ENCODE measurements at places on chromosomes 2 and 18.

GRCh38 chr2:231050018-231050901, 6.4 kb upstream of the PSMD1 start:
- DNase-seq, result no peak

DNA sequence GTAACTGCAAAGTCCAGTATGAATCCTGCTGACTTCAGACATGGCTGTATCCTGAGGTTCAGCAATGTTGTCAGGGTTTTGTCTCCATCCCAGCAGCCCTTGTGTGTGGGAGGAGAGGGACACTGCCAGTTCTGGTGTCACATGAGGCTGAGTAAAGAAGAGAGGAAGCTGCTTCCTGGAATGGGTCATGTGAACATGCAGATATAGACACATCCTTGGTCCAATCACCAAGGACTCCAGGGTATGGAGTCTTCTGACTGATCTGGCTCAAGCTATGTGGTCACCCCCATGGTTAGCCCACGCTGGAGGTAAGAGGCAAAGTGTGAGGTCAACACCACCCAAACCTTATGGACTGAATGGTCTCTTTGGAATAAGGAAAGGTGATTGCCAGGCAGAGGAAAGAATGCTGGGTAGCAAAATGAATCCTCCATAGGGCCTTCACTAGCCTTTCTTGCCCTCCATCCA, 134.4 kb upstream of the SLC1A4 start:
- no peak for DNase-seq

DNA sequence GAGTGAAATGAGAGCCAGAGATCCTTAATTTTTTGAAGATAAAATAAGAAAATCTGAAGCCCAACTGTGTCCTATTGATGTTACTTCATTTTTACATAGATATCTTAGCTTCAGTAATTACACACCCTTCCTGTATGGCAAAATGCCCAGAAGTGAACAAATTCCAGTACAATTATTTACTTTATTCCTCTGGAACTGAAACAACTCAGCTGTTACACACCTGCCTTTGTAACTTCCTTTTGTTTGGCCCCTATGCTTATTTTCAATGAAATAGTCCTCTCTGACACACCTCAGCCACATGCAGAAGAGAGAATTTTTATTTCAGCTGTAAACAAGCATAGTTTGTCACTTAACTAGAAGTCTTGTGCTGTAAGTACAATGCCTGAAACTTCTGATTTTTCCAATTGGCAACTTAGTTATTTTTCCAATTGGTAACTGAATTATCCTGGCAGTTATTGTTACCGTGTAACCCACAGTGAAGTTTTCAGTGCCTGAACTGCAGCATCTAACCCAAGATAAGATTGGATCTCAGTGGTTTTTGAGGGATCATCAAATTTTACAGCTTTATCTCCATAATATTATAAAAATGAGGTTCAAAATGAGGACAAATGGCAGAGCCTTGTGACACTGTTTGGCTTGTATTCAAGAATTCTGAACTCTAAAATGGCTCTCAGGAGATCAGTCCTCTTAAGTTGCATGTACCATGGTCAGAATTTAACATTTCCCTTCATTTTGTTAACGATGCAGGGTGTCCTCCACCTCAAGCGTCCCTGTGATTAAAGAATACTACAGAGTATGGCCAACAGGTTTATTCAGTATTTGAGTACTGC, 82.6 kb downstream of the PKP4 start:
- DNase-seq, result no peak

GRCh38 chr2:236180831-236181453, 12.8 kb upstream of the GBX2 start:
- DNase-seq, result no peak

DNA sequence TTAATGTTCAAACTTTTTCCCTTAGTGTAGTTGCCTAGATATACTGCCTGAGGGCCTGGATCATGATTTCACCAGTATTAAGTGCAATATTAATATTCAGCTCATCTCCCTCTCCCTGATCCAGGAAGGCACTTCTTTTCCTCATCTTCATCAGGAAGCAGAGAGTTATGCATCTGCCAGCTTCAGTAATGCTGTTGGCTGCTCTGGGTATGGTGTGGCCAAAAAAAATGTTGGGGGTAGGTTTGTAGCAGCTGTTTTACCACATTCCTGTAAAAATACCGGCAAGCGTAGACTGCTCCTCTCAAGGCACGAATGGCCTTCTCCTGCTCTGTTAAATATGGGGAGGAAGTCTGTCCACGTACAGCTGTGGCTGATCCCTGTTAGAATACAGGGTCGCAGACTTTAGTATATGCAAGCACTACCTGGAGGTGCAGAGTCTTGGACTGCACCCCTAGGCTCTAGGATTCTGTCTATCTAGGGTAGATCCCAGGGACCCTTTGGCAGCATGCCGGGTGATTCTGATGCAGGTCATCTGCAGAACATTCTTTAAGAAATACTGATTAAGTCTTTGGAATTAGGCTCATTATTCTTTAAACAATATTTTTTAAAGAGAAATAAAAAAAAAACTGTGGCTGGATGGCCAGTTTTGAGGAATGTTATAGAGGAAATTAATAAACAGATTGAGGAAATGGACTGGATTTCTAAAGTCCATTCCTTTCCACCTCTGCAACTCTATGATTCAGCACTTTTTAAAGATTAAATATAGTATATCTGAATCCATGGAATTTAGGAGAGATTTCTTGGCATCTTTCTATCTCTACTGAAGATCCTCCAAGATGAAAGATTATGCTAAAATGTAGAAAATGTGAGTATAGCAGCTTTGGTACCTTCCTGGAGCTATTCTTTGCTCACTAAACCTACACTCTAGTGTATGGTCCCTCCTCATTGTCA, 21.0 kb upstream of the GLS start:
- DNase-seq, result no peak

- DNase-seq, result no peak
Measured at GRCh38 chr18:492451-492850, 8.1 kb downstream of the COLEC12 start.

DNA sequence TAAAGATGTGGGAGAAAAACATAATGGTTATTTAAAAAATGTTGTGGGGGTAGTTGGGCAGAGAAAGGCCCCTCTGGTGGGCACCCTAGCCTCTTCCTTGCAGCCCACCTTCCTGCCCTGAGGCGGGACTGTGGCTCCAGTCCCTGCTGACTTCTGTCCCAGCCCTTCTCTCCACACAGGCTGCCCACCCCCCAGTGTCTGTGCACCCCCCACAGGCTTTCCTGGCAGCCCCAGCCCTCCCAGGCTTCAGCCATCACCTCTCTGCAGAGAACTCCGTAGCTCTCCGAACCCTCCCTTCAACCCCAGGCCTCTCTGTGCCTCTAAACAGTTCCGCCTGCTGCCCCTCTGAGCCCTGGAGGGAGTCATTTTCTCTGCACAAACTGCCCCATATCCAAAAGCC, 75.4 kb downstream of the DYSF start:
- DNase-seq, result no peak

DNA sequence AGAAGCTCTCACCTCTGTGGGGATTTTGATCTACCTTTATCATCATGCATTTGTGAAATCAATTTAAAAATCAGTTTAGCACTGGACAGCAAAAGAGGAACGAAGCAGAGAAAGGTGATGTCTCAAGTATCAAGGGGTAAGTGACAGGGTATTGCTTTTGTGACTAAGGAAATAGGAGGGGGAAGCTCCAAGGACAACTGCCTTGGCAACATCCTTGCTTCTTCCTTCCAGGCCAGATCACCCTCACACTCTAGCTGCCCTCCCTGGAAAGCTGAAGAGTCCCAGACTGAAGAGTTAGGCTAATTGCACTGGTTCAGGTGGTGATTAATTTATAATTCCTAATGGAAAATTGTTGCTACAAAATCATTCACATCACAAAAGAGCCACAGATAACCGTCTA, 859.1 kb upstream of the ACVR2A start:
- DNase-seq, result no peak

DNA sequence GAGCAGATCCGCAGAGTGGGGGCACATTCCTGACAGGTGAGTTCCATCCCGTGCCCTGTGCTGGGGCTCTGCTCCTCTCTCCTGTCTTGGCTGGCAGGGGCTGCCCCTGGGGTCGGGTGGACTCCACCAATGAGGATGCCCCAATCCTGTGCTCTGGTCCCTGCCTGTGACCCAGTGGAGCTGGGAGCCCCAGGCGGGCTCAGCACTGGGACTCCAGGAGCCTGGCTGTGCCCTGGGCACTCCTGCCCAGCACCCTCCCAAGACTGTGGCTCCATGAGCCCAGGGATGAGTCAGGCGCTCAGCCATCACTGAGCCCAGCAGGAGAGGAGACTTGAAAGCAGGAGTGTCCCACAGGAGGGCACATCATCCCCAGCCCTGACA, 53.9 kb downstream of the MBP start:
- DNase-seq, result no peak

DNA sequence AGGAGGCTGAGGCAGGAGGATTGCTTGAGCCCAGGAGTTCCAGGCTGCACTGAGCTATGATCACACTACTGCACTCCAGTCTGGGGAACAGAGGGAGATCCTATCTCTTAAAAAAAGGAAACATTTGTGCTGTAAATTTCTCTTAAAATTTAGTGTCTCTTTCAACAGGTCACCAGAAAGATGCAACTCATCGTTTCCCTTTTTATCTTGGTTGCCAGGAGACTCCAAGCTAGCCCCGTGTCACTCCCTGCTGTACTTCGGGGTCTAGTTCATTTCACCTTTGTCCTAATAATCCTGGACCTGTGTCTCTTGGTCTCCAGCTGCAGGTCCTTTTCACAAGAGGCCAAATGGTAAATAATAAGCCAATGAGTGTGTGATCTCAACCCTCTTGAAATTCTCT, 7.1 kb downstream of the HS1BP3 start:
- DNase-seq, result no peak

DNA sequence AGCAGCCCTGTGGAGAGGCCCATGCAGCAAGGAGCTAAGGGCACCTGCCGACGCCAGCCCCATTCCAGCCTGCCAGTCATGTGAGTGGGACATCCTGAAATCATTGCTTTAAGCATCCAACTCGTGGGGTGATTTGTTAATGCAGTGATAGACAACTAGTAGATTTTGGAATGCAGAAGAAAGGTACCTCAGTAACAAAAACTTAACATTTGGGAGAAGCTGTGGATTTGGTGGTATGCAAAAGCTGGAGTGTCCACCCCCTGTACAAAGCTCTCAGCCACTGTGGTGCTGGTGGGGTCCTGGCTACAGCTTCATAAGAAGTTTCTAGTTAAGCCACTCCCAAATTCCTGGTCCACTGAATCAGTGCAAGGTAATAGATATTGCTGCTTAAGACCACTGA, 37.2 kb upstream of the GNAL start:
- no peak for DNase-seq

GRCh38 chr2:96265349-96265839, 403 bp downstream of the TMEM127 start:
- DNase-seq, result no peak

DNA sequence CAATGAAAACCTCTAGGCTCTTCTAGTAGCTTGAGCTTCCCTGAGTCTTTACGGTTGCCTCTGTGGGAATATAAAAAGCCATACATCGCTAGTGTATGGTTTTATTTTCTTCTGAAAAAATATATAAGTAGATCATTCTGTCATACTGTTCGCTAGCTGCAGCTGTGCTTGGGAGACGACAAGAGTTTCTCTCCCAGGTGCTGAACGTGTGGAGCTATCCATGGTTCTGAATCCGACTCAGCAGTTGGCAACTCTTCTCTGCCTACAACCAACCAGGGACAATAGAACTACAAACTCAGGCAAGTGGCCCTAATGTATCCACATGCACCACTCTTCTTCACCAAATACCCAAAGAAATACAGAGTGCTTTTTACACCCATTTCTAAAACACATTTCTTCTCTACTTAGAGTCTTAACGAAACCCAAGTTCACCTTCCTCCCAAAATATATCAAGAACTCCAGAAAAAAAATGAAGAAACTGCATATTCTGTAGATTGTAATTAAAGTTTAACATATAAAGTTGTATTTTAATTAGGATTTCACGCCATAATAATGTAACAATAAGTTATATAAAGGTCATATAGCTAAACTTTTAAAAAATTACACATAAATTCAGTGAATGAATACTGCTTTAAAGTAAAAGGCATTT, 2.2 kb upstream of the KCNH7 start:
- no peak for DNase-seq

- DNase-seq, result no peak
Measured at GRCh38 chr18:49015886-49016647, 65.3 kb upstream of the SMAD7 start.

GRCh38 chr18:46555724-46556123, 101.3 kb downstream of the LOXHD1 start:
- no peak for DNase-seq

GRCh38 chr2:96099861-96100798, 16.2 kb downstream of the ADRA2B start:
- no peak for DNase-seq

GRCh38 chr2:10370390-10370789, 67.7 kb downstream of the HPCAL1 start:
- DNase-seq, result no peak

DNA sequence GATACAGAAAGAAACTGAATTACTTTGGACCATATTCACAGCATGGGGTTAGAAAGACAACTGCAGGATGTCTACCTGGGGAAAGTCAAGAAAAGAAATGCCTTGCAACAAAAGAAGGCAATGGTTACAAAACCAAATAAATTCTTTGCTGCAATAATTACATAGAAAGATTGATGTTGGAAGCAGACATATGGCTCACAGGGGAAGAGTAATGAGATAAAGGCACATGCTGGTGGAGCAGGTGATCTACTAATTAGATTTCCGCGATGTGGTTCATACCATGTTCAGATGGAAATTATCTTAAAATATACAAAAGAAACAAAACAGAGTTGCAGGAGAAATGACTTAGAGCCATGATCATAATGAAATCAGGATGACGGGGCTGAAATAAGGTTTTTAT, 718.8 kb upstream of the PKDCC start:
- DNase-seq, result no peak

DNA sequence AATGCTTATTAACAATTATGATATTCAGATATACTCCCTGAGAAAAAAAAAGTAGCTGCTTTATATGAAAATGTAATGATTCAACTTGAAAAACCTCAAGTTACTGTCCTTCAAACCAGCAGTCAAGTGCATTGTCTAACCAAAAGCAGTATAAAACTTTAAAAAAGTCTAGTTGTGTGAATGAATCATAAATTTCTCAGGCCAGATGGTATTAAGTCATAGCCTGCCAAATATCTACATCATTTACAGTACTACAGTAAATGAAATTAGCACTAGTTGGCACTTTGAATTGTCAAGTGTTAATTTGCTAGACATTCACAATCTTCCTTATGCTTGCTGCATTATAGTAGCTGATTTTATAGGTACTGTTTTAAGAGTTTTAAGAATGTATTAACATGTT, 85.9 kb downstream of the CBLN2 start:
- no peak for DNase-seq

DNA sequence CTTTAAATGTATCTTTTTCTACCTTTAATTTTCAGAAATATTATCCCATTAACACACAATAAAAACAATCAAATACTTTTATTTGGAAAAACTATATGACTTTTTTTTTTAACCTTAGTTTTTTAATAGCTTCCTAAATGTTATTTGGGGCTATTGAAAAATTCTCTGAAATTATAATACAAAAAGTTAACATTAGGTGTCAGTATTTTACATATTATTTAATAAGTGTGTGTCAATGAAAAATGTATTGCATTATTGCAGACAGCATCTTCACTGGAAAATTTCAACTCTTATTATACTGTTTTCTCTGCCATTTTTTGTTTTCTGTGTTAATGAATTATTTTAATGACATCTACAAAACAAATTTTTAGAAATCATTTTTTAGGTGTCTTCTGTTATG, 51.1 kb upstream of the ARHGAP15 start:
- no peak for DNase-seq

GRCh38 chr2:55159037-55159651, 72.9 kb downstream of the CLHC1 start:
- DNase-seq, result no peak

GRCh38 chr2:190641469-190641868, 7.4 kb upstream of the NAB1 start:
- no peak for DNase-seq
